ENCODE measurements at places on chromosomes 12 and 14. TPM values are rescaled to one million over a fixed set of nuclear protein-coding genes. Genes with fewer than 3 reads are reported as not detected.

Gene MLH3
- 79.1 TPM for total RNA-seq

Gene CHGA
- 39.5 TPM for total RNA-seq

Gene GPR84
- total RNA-seq: not detected

Gene ARHGEF25
- total RNA-seq: 38.3 TPM

Gene IL31
- total RNA-seq: not detected

Measured in frontal cortex (tissue), 4 donors.